Fibroblast of pulmonary artery (primary cell): ENCODE measurements at places on chromosomes 16 and 17.
A peak's percentile ranks its signal among the peaks of the same experiment; 100 is the strongest.

- DNase-seq, result no peak
Observed at GRCh38 chr16:78681743-78682142, 582.3 kb downstream of the WWOX start.

DNA sequence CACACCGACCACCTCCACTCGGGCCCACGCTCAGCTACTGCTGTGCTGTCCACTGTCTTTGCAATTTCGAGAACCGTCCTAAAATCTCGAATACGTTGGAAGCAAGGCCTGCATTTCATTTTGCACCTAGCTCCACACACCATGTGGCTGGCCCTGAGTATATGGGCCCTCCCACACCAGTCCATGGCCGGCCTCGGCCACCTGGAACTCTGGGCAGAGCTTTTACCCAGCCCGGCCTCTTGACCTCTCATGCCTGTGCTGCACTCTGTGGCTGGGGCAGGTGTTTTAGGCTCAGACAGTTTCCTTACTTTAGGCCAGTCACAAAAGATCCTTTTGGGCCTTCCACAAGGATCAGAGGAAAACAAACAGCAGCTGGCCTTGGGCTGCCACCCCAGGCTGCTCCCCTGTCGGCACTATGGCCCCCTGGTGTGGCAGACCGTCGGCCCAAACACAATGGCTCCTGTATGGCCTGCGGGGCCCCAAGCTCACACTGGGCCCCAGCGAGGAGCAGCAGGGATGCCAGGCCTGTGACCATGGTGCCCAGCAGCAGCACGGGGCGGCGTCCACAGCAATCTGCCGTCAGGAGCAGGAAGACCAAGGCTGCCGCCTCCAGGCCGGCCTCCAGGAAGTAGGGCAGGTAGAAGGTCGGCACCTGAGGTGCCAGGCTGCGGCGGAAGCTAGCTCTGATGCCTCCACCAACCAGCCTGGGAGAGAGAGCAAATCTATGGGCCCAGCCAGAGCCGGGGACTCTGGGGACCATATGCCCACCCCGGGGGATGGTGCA is 2.5 kb downstream of the SLC22A31 start:
- DNase-seq, result no peak

DNA sequence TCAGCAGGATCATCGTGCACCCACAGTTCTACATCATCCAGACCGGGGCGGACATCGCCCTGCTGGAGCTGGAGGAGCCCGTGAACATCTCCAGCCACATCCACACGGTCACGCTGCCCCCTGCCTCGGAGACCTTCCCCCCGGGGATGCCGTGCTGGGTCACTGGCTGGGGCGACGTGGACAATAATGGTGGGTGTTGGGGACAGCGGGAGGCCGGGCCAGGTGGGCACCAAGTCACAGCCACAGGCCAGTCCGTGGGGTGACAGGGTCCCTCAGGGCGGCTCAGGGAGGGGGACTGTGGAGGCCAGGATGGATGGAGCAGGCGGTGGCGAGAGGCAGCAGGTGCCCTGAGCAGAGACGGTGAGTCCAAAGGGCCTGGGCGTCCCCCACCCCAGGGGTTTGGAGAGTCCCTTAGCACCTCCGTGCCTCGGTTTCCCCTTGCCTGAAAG is 1.0 kb downstream of the TPSD1 start:
- DNase-seq, result no peak

- DNase-seq, result no peak
Observed at GRCh38 chr16:9755081-9755480, 427.1 kb downstream of the GRIN2A start.

GRCh38 chr17:41812381-41813151 is at the start of gene FKBP10:
FKBP10 (plus strand) TSS chr17:41813004; CDS start chr17:41813035, 31 bp downstream.
- peak; percentile 88 for DNase-seq

- DNase-seq, result no peak
Observed at GRCh38 chr17:8687737-8688466, 56.7 kb downstream of the CCDC42 start.
